Dermis blood vessel endothelial cell (primary cell): ENCODE measurements at places on chromosomes 4 and X. TPM values are rescaled to one million over a fixed set of nuclear protein-coding genes. Genes with fewer than 3 reads are reported as not detected.
A peak's percentile ranks its signal among the peaks of the same experiment; 100 is the strongest.

The SERTM2 gene
- not detected in 2 replicates for total RNA-seq

- no peak for DNase-seq
Observed at GRCh38 chrX:66074920-66075879, 35.3 kb upstream of the VSIG4 start.

GRCh38 chr4:20433097-20433705 lies 181.5 kb downstream of the SLIT2 start:
- peak; percentile 7 for DNase-seq

DNA sequence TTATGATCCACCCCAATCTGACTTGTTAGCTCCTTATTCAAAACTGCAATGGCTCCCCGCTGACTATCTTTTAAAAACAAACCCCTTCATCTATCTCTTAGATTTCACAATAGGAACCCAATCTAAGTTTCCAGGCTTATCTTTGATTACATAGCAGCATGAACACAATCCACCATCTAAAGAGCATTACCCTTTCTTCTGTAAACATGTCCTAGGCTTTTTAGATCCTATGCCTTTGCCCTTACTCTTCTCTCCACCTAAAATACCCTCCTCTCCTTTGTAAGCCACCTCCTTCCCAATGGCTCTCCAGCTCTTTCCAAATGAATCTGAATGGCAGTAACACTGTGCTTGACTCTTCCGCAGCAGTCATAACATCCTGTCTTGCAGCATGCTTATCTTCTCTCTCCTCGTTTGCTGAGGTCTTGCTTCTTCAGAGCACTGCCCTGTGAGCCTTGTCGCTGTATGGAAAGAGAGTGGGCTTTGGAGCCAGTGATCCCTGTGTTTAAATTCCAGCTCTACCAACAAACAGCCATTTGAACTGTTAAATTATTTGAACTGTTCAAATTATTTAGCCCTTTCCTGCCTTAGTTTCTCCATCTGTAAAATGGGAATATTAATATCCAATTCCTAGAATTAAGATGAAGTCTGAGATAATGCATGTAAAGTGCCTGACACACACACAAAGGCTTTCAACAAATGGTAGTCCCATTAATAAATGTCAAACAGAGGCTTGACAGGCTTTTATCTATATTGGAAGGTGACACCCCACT lies 16.2 kb upstream of the TSPAN5 start:
- no peak for DNase-seq

DNA sequence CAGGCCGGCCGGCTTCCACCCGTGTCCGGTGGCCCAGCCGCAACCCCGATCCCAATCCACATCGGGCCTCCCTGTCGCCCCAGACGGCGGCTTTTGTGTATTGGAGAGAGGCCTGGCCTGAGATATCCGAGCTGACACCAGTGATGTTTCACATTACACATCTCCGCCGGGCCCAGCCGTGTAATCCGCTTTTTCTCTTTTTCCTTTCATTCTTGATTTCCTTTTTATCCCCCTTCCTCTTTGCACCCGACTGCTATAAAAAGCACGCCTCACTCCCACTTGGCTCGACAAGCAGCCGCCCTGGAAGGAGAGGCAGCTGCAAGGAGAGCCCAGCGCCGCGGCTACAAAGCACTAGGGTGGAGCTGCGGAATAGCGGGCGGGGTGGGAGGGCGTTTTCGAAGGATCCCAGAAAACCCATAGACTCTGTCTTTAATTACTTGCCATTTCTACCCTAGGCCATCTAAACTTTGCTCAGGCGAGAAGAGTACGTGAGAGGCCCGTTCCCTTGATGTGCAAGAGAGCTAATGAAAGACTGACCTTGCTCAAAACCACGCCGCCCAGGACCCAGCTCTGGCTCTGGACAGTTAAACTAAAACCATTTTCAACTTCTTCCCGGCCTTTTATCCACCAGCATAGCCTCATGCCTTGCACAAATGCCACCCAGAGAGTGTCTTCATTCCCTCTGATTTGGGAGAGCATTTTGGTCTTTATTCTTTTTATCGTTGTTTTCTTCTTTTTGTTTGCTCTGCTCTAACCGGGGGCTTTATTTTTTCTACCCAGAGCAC lies 3.2 kb downstream of the PITX2 start:
- no peak for DNase-seq

- peak; percentile 32 for DNase-seq
Observed at GRCh38 chr4:169662206-169662605, 41.8 kb downstream of the CLCN3 start.

- no peak for DNase-seq
Observed at GRCh38 chrX:150934453-150934852, 36.0 kb upstream of the CD99L2 start.

DNA sequence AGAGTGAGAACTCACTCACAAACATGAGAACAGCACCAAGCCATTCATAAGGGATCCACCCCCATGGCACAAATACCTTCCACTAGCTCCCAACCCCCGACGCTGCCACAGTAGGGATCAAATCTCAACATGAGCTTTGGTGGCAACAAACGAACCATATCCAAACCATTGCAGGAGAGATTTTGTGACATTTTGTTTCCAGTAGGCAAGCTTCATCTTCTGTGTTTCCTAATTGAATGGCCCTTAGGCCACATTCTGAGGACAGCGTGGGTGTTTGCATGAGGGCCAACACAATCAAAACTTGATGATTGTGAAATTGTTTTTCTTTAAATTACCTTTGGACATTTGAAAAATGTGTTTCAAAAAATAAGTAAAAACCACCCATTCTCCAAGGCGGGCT lies 102.6 kb upstream of the LNX1 start:
- DNase-seq, result no peak

DNA sequence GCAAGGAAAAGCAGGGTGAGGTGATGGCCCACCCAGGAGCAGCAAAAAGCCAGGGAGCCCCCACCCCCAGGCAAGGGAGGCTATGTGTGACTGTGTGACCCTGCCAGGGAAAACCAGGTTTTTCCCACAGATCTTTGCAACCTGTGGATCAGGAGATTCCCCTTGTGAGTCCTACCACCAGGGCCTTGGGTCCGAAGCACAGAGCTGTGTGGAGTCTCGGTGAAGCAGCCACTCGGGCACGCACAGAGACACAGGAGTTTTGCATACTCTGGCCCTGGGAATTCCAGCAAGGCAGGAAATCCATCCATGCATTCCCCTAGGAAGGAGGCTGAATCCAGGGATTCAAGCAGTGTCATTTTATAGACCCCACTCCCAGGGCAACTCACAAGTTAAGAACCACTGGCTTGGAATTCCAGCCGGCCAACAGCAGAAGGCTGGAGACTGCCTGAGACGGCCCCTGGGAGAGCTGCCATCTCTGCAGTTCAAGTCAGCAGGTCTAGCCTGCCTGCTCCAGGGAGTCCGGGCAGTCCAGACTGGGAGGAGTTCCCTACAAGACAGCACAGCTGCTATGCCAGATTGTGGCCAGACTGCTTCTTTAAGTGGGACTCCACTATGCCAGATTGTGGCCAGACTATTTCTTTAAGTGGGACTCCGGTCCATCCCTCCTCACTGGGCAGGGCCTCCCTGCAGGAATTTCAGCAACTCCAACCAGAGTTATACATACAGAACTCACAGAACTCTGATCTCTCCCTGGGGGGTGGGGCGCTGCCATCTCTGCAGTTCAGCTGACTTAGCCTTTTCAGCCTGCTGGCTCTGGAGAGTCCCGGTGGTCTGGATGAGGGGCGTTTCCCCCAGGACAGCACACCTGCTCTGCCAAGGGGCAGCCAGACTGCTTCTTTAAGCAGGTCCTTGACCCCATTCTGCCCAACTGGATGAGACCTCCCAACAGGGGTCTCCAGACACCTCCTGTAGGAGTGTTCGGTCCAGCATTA lies 85.1 kb upstream of the ADAD1 start:
- no peak for DNase-seq
